A673 (cell line): ENCODE measurements at places on chromosomes 6 and 20.

DNA sequence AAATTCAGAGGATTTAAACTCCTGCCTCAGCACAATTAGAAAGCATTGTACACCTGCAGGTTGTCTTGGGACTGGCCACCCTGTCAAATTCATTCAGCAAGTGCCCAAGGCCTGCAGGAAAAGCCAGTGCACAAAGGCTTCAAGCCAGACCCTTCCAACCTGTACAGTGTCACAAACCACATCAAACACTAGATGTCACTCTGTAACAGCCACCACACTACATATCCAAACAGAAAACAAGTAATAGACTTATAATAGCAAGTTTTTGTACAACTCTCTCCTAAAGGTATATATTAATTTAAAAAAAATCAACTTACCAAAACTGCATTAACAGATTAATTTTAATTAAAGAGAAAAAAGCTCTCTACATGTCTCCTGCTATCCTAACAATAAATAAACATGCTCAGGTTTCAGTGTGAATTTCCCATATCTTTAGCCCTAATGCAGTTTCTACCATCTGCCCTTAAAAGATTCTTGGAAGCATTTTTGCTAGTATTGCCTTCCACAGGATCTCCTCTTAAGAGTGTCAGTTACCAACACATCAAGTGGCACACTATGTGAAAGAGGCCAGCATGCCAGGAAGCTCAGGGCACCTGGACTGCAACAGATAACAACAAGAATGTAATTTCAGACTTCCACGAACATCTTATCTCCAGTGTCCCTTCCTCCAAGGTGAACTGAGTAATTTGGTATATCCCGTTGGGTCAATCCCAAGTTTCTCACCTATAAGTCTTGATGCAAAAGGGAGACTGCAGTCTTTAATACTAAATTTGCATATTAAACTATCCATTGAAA, 47.5 kb downstream of the RALGAPA2 start:
- DNase-seq, result peak; percentile 70

GRCh38 chr6:45631396-45631795, 253.7 kb upstream of the SUPT3H start:
- DNase-seq, result no peak

- peak; percentile 36 for DNase-seq
These were observed 33.7 kb upstream of the HIVEP1 start for GRCh38 chr6:11978169-11978987.

DNA sequence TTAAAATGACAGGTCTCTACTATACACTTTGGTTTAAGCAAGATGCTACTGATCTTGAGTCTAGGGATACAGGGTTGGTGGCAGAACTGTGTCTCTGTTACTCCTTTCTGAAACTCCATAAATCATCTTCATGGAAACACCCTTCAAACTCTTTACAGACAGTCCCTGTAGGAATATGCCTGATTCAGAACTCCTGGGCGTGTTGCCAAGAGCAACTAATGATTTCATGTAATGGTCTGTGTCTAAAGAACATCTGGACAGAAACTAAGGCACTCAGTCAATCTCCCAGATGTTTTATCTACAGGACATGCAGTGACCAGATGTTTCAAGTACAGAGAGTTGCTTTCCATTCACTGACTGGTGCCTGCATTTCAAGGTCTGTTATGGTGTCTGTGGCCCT, 464.4 kb upstream of the CHD6 start:
- DNase-seq, result peak; percentile 39

DNA sequence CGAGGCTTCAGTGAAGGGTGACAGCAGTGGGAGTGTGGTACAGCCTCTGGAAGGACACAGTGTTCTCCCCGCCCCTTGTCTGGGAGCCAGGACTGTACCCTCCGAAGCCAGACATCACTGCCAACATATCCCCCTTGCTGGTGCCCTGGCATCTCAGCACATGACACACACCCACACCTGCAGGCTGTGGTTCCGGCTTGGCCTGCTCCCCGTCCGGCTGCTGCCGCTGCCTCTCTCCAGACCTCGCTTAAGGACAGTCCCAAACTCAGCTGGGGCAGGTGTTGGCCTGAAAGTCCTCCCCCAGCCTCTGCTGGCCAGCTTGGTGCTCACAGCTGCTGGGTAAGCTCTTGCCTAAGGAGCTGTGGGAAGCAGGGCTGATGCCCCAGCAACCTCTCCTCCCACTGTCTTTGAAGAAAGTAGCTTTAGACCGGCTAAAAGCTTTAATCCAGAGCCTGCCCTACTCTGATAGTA, 7.0 kb downstream of the EMILIN3 start:
- no peak for DNase-seq

GRCh38 chr6:166653639-166653941, 26.5 kb upstream of the RPS6KA2 start:
- DNase-seq, result no peak

GRCh38 chr20:24432046-24432442, 37.4 kb upstream of the SYNDIG1 start:
- no peak for DNase-seq

DNA sequence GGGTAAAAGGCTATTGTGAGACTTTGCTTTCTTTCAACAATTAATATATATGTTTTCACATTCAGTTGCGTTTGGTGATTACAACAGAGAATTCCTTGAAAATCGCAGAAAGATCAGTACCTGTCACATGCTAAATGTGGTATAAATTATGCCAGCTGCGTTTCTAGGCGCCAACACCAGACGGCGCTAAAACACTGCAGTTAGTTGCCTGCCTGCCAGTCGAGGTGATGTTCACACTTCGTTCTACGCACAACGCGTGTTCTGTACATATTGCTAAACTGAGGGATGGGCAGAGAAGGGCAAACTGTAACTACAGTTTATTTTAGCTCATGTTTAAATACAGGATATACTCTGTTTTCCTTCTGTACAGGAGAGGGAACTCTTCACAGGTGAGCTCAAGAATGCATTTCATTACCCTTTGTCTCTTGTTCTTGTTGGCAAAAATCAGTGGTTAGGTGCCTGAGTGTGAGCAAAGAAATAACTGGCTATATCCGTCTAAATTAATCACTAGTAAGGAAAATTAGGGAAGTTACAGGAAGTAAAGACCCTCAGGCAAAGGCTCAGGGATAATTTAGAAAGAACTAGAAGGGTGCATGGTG, 100.1 kb upstream of the RGS17 start:
- DNase-seq, result peak; percentile 80

DNA sequence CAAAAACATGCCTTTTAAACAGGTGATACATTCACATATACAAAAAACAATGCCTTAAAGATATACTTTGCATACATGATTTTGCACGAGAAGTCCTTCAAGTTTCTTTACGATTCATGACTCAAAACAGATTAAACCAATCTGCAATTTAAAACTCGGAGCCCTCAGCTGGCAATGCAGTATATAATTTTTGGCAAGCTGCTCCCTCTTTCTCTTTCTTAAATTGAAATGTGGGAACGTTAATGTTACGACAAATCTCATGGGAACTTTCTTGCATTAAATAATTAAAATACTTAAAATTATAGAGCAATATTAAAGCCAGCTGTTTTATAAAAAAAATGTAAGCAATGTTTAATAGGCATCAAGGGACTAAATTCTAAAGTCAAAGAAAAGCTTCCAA, 334.6 kb downstream of the ESR1 start:
- DNase-seq, result peak; percentile 14

DNA sequence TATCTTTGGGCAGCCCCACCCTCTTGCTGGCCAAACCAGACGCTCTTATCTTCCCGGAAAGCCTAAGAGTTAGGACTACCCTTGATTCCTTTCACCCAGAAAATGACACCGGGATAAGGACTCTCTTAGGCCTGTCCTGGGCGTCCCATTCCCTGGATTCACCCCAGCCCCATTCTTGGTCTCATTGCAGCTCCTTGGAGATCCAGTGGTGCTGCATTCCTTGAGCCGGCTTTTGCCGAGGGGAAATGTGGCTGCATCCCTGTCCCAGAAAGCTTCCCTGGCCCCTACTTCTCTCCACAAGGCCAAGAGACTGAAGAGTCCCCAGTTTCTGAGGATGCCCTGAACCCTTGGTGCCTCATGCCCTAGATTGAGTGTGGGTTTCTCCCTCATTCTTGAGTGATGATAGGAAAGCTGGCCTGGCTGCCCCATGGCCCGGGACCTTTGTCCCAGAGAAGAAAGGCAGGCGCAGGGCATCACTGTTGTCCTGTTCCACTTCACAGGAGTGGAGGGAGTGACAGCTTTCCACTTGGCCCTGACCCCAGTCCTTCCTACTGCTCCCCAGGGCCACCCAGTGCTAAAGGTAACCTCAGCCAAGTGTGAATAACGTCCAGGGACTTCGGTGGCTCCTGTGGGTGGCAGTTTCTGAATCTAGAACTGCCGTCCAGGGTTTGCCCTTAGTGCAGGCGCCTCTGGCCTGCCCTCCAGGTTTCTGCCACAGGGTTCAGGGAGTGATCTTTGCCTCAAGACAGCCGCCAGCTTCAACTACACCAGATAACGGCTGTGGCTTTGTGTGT, 42.7 kb upstream of the MYL9 start:
- DNase-seq, result no peak

GRCh38 chr6:155200012-155200411, 63.8 kb upstream of the CLDN20 start:
- no peak for DNase-seq

- no peak for DNase-seq
These were observed 140.4 kb downstream of the NCOA3 start for GRCh38 chr20:47642118-47642517.

GRCh38 chr6:5199702-5200101, 61.0 kb downstream of the LYRM4 start:
- DNase-seq, result no peak

- no peak for DNase-seq
These were observed 494.2 kb upstream of the JAG1 start for GRCh38 chr20:11168026-11168425.

DNA sequence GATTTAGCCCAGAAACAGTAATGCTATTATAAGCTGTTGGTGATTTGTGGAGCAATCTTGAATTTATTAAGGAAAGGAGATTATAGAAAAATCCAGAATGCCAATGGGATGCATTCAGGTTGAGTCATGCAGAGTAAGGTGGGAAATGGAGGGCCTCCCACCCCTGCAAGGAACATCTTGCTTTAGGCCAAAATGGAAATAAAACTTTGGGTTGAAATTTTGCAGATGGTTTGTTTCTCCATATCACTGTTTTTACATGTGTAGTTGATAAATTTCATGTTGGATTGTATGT, 152.4 kb downstream of the BCAS1 start:
- DNase-seq, result no peak

- DNase-seq, result no peak
These were observed 169.3 kb downstream of the TSHZ2 start for GRCh38 chr20:53141201-53142050.

DNA sequence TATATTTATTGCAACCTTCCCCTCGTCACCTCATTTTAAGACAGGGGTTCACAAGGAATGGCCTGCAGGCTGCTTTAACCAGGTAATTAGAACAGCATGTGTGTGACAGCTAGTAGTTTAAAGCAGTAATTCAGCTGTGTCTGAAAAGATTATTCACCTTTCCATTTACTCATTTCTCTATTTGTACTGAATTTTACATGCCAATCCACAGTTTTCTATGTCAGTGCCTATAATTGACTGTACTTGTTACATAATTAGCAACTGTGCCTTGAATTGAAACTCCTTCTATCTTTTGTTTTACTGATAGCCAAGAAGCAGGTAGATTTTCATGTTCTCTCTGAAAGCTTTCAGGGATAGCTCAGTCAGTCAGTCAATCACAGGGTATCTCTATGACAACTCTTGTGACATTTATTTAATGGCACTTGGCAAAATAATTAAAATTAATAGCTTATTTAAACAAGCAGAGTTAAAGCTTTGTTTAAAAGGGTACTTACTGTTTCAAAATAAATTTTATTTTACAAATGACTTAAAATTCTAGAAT, 214.0 kb downstream of the ZFAND3 start:
- DNase-seq, result no peak

DNA sequence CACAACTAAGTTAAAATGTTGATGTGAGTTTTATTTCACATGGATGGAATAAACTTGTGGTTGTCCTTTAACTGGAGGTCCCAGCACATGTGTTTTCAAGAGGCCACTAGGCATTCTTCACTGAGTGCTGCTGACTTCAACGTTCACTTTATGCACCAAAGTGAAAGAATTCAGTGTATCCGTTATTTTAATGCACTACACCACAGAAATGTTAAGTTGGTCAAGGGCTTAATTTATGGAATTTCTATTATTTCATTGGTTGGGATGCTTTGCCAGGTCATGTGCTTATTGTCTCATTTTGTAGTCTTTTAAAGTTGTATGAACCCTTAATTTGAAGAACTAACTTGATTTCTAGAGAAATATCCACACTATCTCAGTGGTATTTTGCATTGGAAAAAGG, 106.4 kb downstream of the PPP1R14C start:
- DNase-seq, result no peak

DNA sequence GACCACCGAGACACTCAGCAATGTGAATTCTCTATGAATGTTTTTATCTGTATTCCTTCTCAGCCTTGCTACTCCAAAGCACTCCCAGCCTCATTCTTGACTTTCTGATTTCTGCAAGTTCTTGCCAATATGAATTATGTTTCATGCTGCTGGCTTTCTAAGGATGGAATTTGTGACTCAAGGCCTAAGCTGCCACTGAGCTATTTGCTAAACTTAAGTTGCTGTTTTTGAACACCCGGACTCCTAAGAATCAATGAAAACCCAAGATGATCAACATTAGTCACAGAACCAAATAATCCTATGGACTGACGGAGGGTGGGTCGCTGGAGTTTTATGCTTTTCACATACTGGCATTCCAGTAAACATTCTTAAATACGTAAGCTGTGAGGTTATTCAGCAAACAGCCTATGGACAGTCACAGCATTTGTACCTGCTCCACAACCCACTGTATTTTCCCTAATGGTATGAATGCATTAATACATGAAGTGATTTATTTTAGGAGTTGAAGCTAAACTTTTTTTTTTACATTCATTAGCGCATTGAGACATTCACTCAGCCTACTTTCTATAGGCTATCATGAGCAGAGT, 8.2 kb upstream of the PXDC1 start:
- DNase-seq, result no peak

DNA sequence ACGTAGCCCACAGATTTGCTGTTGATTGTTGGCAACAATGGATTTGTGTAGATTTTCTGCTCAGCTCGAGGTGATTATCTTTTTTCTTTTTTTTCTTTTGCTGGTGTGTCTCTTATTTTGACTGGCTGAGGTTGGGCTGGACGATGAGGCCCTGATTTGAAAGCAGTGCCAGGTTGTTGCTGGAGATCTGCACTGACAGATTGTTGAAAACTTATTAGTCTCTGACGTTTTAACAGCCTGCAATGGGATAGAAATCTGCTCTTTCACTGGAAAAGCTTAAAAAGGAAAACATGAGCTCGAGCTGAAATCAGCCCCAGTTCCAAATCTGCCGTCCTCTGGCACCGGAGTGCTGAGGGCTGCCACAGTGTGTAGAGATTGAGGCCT, 87.7 kb downstream of the PDE7B start:
- DNase-seq, result no peak
